ENCODE measurements at places on chromosomes 7 and 10.

- DNase-seq, result no peak
Observed at GRCh38 chr10:75294031-75294437, 58.3 kb upstream of the COMTD1 start.

DNA sequence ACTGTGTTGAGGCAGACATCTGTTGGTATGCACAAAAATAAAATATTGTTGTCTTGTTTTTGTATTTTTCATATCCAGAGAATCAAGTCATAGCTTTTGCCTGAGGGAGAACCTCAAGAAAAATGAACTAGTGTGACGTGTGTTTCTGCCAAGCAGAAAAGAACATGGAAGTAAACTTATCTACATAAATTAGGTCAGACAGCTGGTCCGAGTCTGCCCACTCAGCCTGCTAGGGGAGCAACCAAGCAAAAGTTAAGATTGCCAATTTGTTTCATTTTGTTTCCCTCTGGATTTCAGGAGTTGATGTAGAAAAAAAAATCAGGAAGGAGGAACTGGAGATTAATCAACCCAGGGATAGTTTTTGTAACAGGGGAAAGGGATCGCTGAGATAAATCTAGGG, 572.4 kb upstream of the LRRTM3 start:
- DNase-seq, result no peak

DNA sequence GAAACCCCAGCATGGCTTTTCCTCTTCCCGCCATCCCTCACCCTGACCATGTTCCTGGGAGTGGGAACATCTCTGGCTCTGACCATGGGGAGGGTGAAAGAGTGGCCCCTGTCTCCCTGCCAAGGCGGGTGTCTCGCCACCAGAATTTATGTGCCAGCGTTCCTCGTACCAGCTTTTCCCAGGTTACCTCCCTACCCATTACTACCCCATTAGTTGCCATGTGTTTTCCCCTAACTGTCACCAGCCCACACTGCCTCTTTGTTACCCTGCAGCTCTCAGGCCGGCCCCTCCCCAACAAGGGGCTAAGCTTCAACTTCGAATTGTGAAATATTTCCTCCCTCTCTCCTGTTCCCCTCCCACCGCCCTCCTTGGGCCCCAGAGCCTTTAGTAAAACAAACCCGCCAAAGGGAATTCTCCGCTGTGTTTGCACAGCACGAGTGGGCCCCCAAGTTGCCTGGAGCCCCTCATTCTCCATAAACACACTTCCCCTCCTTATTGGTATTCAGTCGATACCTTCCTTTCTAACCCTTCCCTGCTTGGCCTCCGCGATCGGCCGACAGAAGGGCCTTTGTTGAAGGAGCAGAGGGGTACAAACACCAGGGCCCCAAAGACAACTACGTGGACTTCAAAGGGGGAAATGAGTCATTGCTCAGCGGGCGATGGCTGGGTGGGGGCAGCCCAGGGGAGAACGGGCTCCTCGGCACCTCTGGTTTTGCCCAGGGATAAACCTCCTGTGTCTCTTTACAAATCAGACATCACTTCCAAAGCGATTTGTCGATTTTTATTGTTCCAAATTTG, 45.5 kb downstream of the SLIT1 start:
- DNase-seq, result no peak

DNA sequence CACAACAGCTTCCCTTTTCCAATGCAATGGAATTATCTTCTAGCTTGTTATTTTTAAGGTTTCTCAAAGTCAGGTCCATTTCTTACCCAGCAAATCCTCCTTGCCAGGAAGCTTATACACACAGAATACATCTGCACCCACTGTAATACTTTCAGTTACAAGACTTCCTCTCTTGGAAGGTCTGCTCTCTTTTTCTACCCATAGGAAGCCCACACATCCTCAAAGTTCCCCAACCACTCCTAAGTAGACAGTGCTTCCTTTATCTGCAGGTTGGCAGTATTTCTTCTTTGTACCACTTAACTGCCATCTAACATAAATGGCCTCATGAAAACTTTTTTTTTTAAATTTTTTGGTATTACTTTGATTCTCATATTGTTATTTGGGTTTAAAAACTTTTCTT, 155.6 kb downstream of the TAX1BP1 start:
- no peak for DNase-seq

- no peak for DNase-seq
Observed at GRCh38 chr7:80128918-80129317, 5.7 kb upstream of the GNAI1 start.

Data from NCI-H1930 (cell line).